Activated T-helper 1 cell treated with anti-CD3 and anti-CD28 coated beads, Interleukin-12 subunit alpha, Interleukin-12 subunit beta, Interleukin-2, Interleukin-4 antibody, amounts not matched to agents 30 ng/mL and 10 ng/mL and 1 ng/mL, durations not matched to agents 14 hours and 24 hours and 36 hours (primary cell): ENCODE measurements at places on chromosomes 1 and 21.

- no peak for DNase-seq
Observed at GRCh38 chr1:76095802-76096201, 21.3 kb downstream of the ST6GALNAC3 start.

DNA sequence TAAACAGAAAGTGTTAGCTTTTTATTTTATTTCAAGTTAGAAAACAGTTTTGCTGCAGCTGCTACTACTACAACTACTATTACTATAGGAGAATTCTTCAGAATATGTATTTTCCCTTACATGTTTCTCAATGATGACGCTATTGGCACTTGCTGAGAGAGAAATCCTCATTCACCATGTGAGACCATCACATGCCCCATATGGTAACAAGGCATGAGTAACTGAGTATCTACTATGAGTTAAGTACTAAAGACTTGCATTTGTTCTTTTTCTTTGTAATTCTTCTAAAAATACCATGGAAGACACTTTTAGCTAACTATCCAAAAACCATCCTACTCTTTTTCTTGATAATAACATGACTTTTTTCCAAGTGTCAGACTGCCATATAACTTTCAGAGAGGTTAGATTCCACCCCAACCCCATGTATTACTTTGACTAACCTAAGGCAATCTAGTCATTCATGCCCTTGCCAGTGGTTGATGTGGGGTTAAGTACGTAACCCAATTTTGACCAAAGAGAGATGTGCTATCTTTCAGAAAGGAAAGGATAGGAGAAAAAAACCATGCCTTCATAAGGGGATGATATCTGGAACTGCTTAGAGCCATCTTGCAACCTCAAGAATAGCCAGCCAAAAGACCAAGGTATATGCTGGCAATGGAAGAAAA, 42.9 kb downstream of the COP1 start:
- no peak for DNase-seq

DNA sequence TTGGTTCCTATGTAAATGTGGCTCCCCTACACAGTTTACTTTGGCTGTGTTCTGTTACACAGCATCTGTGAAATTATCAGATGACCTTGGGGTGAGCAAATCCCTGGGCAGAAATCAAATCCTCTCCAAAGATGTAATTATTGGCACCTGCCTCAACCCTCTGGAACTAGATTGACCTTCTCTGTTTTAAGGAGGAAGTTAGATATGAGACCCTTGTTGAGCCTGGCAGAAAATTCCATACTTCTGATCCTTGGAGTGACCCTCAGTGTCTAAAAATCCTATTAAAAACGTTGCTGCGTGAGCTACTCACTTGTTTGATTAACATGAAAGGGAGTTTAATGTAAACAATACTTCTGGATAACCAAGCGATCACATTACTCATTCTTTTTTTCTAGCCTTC, 122.0 kb downstream of the CLIC6 start:
- no peak for DNase-seq

DNA sequence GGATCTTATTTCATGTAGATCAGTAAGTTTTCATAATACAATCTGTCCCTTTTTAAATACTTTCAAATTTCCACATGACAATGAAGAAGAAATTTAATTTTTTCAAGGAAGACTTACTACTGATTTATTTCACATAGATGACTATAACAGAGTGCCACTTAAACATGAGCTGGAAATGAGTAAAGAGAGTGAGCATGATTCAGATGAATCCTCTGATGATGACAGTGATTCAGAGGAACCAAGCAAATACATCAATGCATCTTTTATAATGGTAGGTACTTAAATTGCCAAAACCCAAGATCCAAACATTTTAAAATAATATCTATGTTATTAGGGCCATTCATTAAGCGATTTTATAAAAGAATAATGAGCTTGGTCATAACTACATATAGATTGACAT, 110.4 kb downstream of the PTPRC start:
- no peak for DNase-seq

DNA sequence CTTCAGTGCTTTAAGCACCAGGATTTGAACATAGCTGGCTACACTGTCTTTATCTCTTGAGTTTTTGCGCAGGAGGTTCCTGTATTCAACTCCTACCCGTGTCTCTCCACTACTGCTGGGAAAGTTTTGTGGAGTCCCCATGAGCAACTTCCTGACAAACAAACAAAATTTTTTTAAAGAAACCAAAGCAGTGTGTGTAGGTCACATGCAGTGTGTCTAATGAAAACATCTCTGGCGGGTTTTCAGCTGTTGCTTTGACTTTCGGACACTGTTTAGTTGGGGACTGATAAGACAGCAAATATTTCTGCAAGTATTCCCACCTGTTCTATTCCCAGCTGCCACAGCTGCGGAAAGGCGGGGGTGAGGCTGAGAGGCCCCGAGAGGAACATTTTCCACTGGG, 2.0 kb downstream of the PSEN2 start:
- no peak for DNase-seq

GRCh38 chr1:67754526-67754920, 69.5 kb downstream of the GADD45A start:
- no peak for DNase-seq

GRCh38 chr1:147699686-147700041, 29.3 kb upstream of the ACP6 start:
- no peak for DNase-seq

- no peak for DNase-seq
Observed at GRCh38 chr1:165807613-165808012, 19.8 kb upstream of the UCK2 start.

DNA sequence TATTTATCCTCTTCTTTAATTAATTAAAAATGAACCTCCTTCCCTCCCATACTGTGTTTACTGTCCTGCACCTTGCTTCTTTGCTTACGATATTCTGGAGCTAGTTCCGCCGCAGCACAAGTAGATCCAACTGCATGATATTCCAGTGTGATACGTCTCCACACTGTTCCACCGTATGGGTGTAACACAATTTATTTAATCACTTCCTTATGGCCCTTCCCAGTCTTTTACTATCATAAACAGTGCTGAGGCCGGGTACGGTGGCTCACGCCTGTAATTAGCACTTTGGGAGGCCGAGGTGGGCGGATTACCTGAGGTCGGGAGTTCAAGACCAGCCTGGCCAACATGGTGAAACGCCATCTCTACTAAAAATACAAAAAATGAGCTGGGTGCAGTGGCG, 25.7 kb downstream of the CNST start:
- DNase-seq = no peak

GRCh38 chr1:52952112-52952511, 25.0 kb downstream of the SCP2 start:
- DNase-seq = no peak

DNA sequence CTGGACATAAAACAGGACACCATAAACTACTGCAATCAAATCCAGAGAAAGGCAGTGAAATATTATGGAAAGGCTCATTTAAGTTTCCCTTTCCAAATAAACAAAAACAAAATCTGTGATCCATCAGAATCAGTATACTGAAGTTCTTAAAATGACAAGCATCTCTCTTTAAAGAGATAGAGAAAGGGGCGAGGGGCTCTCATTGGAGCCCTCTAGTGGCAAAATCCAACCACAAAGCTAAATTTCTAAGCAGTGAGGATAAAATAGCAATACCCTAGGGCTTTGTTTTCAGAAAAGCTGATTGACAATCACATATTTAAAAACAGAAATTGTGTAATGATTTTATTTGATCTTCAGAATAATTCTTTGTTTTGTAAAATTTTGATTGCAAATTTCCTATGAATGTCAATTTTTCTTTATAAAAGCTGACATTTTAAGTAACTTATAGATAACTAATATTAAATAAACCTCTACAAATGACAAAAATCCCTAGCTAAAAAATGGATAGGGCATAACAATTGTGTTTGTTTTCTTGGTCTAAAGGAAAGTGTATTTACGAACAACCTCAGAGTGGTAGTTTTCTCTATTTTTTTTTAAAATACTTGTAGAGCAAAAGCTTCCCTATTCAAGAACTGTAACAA, 138.2 kb downstream of the COL24A1 start:
- no peak for DNase-seq

GRCh38 chr1:160354388-160354985, 11.3 kb downstream of the NCSTN start:
- DNase-seq = no peak

- no peak for DNase-seq
Observed at GRCh38 chr1:180026556-180026955, 71.9 kb downstream of the CEP350 start.

DNA sequence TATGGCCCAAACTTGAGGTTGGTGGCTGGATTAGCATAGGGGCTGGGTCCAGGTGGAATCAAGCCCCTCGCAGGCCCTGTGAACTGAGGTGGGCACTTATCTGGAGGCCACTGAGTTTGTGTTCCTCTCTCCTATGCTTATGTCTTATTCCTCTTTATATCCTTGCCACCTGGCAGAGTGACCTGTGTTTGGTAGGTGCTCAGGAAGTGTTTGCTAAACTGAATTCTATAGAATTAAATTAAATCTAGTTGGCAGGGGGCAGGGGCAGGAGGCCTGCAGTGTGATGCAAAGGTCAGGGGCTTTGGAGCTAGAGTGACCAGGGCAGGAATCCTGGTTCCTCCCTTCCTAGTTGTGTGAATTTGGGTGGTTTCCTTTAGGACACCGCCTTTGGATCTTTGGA, 1.1 kb upstream of the TMEM9 start:
- DNase-seq = no peak

- no peak for DNase-seq
Observed at GRCh38 chr1:24190983-24191461, 3.9 kb upstream of the IFNLR1 start.

DNA sequence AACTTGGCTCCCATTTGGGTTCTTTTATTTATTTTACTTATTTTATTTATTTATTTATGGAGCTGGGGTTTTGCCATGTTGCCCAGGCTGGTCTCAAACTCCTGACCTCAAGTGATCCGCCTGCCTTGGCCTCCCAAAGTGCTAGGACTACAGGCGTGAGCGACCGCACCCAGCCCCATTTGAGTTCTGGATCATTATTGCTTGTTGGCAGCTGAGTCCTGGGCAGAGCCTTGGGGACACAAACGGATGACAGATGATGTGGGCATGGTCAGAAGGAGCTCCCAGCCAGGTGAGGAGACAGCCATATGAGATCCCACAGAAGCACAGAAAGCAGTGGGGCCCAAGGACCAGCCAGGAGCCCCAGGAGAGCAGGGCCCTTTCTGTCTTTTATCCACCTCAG, 254.0 kb downstream of the MATN1 start:
- no peak for DNase-seq
